Umbilical cord (tissue), 2 donors: ENCODE measurements at places on chromosomes 7 and 10.

GRCh38 chr7:106126170-106126938, 14.2 kb upstream of the SYPL1 start:
- DNase-seq = peak; percentile 60

- DNase-seq = no peak
These were observed 38.1 kb downstream of the ELMO1 start for GRCh38 chr7:37410305-37411229.

DNA sequence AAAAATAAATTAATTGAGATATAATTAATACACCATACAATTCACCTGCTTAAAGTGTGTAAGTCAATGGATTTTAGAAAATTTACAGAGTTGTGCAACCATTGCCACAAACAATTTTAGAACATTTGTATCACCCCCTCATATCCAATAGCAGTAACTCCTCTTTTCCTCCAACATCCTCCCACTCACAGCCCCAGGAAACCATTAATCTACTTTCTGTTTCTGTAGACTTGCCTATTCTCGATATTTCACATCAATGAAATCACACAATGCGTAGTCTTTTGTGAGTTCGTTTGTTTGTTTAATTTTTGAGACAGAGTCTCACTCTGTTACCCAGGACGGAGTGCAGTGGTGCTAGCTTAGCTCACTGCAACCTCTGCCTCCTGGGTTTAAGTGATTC, 13.7 kb upstream of the HERC4 start:
- DNase-seq = no peak

GRCh38 chr10:74096777-74097176, 53.9 kb downstream of the AP3M1 start:
- no peak for DNase-seq

DNA sequence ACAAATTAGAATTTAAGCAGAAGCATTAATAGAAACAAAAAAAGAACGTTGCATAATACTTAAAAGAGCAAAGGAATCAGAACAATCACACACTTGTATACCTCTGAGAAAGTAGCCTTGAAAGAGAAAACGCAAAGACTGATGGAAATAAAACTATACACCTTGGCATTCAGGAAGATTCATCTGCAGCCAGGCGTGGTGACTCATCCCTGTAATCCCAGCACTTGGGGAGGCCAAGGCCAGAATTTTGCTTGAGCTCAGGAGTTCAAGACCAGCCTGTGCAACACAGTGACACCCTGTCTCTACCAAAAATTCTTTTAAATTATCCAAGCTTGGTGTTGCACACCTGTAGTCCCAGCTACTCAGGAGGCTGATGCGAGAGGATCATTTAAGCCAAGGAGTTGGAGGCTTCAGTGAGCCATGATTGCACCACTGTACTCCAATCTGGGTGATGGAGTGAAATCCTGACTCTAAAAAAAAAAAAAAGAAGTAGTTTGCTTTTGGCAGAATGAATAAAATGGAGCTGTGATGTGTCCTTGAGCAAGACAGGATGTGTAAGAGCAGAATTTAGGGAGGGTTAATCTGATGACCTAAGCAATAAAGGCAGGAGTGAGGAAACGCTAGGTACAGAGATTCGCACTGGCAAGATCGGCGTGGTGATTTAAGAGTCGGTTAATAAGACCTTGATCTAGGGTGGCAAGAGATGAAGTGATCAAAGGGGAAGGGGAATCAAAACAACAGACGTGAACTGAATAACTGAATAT, 75.8 kb upstream of the NRP1 start:
- no peak for DNase-seq

- no peak for DNase-seq
These were observed 60.4 kb upstream of the KCNIP2 start for GRCh38 chr10:101903827-101904550.

- DNase-seq = peak; percentile 85
These were observed 24.8 kb upstream of the EIF5AL1 start for GRCh38 chr10:79487296-79488194.

DNA sequence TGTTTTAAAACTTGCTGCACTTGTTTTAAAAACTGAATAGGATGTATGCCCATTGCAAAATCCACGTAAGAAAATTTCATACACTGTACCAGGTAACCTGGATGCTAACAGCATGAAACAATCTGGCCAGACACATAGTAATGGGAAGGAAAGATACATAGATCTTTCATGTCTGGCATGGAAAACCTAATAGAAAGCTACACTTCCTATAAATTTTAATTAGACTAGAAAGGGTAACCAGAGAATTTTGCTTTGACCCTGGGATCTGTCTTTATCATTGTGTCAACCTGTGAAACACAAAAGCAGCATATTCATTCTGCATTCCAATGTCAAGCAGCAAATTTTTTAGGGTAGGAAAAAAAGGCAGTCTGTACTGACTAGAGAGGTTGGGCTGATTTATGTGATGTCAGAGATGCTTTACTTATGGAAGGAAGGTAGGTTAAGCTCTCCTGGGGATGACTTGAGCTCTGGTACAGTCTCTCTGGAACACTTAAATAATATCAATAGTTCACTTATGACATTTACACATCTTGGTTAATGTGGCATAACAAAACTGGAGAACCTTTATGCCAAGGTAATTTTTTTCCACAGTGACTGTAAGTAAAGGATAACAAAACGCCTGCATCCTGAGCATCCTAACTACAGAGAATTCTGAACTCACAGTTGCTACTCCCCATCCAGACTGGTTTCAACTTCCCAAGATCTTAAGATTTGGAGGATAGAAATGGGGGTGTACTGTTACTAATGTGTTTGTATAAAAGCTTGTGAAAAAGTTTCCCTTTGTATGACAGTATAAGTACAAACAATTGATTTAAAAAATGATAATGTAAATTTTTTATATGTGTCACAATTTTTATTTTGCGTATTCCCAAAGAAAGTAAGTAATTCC, 44.7 kb downstream of the DOCK4 start:
- peak; percentile 40 for DNase-seq

- DNase-seq = no peak
These were observed 85.9 kb downstream of the MAD1L1 start for GRCh38 chr7:2146676-2147472.

GRCh38 chr7:68770649-68771048, 827.6 kb upstream of the AUTS2 start:
- peak; percentile 10 for DNase-seq

- DNase-seq = no peak
These were observed 433.9 kb upstream of the LRGUK start for GRCh38 chr7:133693281-133693680.

- DNase-seq = peak; percentile 17
These were observed 266.6 kb downstream of the POLR1F start for GRCh38 chr7:19442016-19442785.

DNA sequence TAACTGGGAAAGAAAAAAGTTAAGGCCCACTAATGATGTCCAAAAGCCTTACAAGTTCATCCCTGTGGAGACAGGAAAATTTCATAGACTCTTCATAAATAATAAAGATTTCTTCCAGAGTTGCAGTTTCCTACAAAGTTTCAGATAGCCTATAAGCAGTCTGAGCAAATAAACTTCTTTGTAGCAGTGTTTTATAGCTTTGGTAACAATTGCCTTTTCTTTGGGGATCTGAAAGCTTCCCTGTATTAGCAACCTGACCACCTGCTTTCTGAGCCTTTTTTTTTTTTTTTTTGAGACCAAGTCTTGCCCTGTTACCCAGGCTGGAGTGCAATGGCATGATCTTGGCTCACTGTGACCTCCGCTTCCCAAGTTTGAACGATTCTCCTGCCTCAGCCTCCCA, 150.0 kb downstream of the NRBF2 start:
- no peak for DNase-seq

DNA sequence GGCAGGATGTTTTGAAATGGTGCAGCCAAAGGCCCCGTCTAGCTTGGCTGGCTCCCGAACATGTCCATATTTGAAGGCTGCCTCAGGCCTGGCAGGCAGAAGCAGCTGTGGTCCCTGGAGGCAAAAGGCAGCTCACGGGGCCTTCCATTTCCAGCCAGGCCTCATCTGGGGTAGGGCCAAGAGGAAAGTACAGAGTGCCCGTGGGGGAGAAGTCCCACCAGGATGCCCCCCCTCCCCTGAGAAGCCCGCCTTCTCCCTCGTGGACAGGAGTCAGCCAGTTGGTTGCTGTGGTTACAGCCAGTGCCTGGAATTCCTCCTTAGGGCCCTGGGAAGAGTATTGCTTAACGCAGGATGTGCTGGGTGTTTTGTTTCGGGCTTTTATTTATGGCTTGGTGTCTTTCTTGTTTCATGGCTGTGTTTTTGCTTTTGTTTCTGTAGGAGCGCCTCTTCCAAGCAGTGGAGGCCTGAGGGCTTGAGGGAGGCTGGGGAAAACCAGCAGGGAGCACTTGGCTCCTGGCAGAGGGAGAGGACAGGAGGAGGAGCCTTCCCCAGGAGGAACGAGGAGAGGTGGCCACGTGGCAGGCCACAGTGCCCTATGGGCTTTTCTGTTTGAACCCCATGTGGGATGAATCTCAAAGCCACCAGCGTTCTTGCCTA, 45.4 kb downstream of the CHST3 start:
- peak; percentile 98 for DNase-seq

GRCh38 chr10:117007080-117007479, 2.1 kb upstream of the SHTN1 start:
- no peak for DNase-seq

- DNase-seq = no peak
These were observed 6.8 kb upstream of the TFEC start for GRCh38 chr7:116037401-116037800.

- peak; percentile 82 for DNase-seq
These were observed 242.9 kb upstream of the MEOX2 start for GRCh38 chr7:15929411-15929810.

GRCh38 chr7:158343526-158343925, 244.1 kb downstream of the PTPRN2 start:
- DNase-seq = no peak

GRCh38 chr10:72026278-72027111, 61.9 kb downstream of the SPOCK2 start:
- peak; percentile 45 for DNase-seq

DNA sequence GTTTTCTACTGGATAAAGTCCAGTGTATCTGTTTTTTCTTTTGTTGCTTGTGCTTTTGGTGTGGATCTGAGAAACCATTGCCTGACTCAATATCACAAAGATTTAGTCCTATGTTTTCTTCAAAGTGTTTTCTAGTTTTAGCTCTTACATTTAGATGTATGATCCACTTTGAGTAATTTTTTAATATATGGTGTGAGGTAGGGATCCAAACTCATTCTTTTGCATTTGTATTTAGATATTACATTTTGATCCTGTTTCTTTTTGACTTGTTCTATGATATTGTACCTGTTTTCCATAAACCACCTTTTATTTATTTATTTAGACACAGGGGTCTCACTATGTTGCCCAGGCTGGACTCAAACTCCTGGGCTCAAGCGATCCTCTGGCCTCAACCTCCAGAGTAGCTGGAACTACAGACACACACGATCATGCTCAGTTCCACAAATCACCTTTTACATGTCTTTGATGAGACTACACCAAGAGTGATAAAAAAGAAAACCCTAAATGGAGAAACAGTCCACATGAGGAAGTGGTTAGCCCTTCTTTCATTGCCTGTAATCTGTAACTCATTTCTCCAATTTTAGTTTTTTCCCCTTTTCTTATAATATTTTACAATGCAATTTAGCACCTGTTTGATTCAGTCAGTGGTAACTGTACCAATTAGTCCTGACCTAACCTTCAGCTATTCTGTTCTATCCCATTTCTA, 86.0 kb downstream of the SLC37A3 start:
- no peak for DNase-seq

DNA sequence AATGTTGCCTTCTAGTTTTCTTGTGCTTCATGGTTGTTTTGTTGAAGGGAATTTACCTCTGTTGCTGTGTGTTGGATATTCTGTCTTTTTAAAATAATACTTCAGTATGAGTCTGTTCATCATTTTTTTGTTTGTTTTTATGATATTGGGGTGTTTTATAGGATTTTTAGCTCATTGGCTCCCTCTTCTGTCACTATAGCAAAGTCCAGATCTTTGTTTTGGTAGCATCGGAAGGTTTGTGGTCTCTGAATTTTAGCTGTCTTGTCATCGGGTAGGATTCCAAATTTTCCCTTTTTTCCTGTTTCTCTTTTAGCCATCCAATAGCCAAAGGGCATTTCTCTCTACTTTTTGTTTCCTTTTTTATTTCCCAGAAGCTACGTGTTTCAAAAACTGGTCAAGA, 91.4 kb downstream of the EXOC4 start:
- DNase-seq = no peak

DNA sequence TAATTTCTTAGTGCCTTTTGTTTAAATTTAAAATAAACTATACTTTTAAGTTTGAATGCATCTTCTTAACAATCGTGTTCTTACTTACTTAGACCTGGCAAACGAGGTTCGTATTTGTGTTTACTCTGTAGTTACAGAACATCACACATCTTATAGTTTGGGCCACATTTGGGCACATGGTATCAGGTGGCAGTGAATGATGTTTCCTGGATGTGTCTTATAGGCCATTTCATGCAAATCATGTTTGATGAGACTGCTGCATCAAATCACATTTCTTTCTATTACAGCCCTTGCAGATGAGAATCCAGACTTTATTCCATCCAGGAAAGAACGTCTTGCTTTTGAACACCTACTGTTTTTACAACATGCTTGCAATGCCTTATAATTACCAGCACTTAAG, 78.5 kb downstream of the RBM33 start:
- DNase-seq = no peak

DNA sequence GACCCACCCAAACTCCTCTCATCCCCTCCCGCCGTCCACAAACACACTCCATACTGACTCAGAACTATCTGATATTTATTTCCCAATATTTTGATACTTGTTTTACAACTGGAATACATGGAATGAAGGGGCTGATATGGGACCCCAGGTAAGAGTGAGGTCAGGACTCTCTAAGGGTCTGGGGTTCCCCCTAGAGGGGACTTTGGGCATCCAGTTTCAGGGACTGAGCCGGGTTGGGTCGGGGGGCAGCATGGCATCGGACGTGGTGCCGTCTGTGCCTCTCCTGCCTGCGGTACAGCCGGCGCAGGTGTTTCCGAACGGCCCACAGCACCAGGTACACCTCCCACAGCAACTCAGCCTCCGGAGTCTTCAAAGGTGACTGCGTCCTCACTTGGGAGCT, 7.5 kb downstream of the SPACDR start:
- no peak for DNase-seq

DNA sequence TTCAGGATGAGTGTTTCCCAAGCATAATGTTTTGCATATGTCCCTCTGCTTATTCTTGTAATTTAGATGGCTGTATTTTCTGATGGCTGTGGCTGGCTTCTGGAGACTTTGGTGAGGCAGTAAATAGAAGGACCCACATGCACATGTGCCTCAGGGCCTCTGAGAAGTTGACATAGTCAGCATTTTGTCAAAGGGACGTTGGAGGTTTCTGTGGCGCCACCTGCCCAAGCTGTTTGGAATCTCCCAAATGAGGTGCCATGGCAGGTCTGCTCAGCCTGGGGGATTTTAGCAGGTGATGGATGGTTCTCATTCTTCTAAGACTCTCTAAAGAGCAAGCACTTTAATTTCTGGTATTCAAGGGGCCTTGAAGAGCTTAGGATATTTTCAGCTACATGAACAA, 29.8 kb downstream of the C10orf120 start:
- no peak for DNase-seq
